H1 (cell line): ENCODE measurements at places on chromosomes 16 and 17. TPM values are rescaled to one million over a fixed set of nuclear protein-coding genes. Genes with fewer than 3 reads are reported as not detected.

The TCAP gene
- total RNA-seq, result 1.4 TPM in 2 replicates

The TMEM88 gene
- total RNA-seq, result 0.69 TPM in 1 of 2 replicates, not detected in the other

The KRT9 gene
- total RNA-seq, result not detected in 2 replicates

The ZG16 gene
- total RNA-seq, result not detected in 2 replicates

The STAC2 gene
- 5.4 and 6.0 TPM in 2 replicates for total RNA-seq

The KRT13 gene
- not detected in 2 replicates for total RNA-seq

The SNX20 gene
- not detected in 2 replicates for total RNA-seq

The NPIPA2 gene
- total RNA-seq, result 16.8 and 17.8 TPM in 2 replicates

The SRCIN1 gene
- 3.8 and 4.1 TPM in 2 replicates for total RNA-seq

The TEDC2 gene
- total RNA-seq, result 54.2 and 54.6 TPM in 2 replicates

The SNX11 gene
- 20.9 and 21.1 TPM in 2 replicates for total RNA-seq

The SLC5A11 gene
- 0.26 and 0.36 TPM in 2 replicates for total RNA-seq

The DOC2B gene
- 3.3 and 4.0 TPM in 2 replicates for total RNA-seq

The CTRL gene
- 1.7 and 5.0 TPM in 2 replicates for total RNA-seq

The CCL13 gene
- total RNA-seq, result not detected in 2 replicates

The C17orf50 gene
- total RNA-seq, result not detected in 2 replicates

The CACNG1 gene
- total RNA-seq, result not detected in 2 replicates

DNA sequence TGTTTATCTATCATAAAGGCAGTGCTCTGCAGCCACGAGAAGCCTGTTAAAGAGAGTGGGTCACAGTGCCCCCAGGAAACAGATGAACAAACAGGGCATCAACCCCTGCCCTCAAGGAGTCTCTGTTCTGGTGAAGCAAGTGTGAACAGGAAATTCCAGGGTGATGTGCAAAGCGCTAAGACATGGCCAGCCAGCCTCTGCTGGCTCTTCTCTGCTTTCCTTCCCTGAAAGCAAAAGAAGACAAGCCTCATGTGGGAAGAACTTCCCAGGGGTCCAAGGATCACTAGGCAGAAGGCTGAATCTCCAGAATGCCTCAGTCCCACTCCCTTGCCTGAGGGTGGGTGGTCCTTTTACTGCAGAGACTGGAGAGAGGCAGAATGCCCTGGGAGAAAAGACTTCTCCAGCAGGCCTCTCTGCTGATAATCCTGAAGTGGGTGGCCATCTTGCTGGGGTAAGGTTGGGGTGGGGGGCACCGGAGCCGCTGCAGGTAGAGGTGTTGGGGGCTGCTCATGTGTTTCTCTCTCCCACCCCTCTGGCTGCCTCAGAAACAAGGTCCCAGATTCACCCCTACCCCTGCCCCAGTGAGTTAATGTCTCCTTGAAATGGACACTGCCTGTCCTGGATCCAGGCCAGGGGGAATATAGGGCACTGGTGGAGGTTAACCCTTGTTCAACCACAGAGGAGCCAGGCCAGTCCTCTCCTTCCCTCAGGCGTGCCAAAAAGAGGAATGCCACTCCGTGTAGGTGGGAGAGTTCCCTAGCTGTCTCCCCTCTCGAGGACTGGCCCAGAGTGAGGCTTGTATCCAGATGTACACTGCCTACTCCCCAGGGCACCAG, 2.4 kb downstream of the ANKRD13B start:
- DNase-seq, result no peak

GRCh38 chr17:63528183-63528582, 5.0 kb downstream of the KCNH6 start:
- DNase-seq, result no peak

DNA sequence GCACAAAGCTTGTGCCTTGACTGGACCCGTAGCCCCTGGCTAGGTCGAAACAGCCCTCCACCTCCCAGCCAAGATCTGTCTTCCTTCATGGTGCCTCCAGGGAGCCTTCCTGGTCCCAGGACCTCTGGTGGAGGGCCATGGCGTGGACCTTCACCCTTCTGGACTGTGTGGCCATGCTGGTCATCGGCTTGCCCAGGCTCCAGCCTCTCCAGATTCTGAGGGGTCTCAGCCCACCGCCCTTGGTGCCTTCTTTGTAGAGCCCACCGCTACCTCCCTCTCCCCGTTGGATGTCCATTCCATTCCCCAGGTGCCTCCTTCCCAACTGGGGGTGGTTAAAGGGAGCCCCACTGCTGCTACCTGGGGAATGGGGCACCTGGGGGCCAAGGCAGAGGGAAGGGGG, 3.5 kb downstream of the CTRL start:
- no peak for DNase-seq

- no peak for DNase-seq
These were observed 540.4 kb upstream of the CDH11 start for GRCh38 chr16:65662256-65662655.

DNA sequence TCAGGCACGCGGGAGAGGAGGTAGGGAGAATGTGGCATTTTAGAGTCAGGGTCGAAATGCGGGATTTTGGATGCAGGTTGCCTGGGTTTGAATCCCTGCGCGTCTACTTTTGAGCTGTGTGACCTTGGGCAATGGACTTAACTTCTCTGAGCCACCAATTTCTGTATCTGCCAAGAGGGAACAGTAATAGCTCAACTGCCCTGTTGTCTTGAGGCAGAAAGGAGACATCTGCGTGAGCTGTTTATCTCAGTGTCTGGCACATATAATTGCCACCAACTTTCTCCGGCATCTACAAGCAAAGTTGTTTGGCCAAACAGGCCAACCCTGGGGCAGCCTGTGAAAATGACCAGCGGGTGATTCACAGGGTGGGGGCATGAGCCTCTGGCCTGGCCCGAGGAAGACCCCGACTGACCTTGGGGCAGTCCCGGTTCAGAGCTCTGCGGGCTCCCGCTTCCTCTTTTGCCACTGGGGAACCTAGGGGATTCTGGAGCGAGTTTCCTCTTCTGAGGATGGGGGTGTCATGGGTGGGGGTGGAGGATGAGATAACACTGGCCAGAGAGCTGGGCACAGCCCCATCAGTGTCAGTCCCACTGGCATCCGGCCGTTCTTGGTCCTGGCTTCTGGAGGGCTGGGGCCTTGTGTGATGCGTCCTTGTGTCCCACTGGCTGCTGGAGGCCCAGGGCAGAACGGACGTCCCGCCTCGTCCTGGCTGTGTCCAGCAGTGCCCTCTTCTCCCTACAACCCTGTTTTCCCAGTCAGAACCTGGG, 1.3 kb downstream of the SNN start:
- no peak for DNase-seq

DNA sequence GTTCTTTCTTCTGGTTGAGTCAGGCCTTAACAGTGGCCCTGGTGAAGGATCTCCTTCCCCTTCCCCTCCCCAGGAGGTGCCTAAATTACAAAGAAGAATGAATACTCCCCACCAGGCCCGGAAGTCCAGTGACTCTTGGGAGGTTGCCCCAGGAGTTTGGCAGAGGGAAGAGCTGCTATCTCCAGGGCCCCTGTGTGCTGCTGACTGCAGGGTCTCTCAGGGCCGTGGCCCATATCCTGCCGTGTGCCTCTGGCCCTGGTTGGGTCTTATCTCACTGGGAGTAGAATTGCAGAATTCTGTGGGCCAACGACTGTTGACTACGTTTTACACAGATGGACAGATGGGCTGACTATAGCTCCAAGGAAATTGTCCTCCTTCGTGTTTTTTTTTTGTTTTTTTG, 28.0 kb downstream of the AKAP1 start:
- DNase-seq, result no peak

GRCh38 chr17:47905221-47905733, 9.2 kb downstream of the SP2 start:
- no peak for DNase-seq

DNA sequence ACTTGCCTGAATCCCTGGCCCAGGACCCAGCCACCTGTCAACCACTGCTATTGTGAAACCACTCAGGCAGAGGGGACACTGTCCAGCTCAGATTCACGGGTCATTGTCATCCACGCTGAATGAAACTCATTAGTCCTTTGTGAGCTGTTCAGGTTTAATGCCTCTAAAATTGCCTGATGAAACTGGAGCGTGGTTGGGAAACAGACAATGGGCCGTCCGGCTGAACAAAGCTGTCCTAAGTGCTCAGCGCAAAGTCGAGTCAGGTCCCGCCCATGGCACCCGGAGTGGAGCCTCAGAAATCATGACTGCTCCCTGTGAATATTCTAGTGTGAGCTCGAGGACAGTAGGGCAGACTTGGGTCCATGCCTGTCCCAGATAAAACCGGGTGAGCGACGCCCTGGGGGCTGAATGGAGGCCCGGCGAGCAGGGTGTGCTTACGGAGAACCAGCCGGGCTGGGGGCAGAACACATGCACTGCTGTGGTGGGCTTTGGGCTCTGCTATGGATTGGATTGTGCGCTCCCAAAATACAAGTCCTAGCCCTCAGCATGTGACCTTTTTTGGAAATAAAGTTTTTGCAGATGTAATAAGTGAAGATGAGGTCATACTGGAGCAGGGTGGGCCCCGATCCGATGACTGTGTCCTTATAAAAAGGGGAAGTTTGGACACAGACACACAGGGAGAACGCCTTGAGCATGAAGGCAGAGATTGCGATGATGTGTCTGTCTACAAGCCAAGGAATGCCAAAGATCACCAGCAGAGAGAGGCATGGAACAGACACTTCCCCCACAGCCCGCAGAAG, 12.9 kb upstream of the CMIP start:
- DNase-seq, result no peak

GRCh38 chr16:77112746-77113145, 78.2 kb upstream of the MON1B start:
- DNase-seq, result no peak

- DNase-seq, result peak; percentile 38
These were observed 39.9 kb downstream of the ADCY7 start for GRCh38 chr16:50306287-50306686.

DNA sequence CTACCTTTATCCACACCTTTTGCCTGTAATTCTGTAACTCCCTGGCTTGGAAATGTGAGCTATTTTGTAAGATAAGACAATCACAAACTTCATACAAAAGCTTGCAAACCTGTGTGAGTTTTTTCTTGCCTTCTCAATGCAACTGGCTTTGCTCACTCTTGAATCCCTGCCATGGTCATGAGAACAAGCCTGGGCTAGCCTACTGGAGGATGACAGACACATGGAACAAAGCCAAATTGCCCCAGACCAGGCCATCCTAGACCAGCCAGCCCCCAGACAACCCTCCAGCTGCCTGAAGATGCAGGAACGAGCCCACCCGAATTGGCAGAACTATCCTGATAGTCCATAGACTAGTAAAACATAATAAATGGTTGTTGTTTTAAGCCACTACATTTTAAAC, 466.6 kb upstream of the ERCC4 start:
- no peak for DNase-seq

- no peak for DNase-seq
These were observed 258.4 kb upstream of the SDK2 start for GRCh38 chr17:73902416-73903181.

DNA sequence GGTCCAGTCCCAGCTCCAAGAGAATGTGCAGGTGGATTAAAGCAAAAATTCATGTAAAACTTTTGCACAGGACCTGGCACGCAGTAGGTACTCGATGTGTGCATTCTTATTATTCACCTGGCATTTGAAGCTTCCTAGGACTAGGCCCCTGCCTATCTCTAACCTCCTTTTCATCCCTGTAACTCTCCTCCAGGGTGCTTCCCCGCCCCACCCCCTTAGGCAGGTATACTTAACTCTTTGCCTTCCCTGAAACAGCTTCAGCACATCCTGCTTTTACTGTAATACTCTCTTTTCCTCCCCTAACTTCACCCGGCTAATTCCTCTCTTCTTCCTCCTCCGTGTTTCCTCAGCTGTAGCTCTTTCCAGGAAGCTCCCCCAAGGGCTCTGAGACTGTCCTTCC, 54.8 kb downstream of the CDK5R1 start:
- no peak for DNase-seq
